Osteocyte (in vitro differentiated cells): ENCODE measurements at places on chromosomes 2 and 18. TPM values are rescaled to one million over a fixed set of nuclear protein-coding genes. Genes with fewer than 3 reads are reported as not detected.
A peak's percentile ranks its signal among the peaks of the same experiment; 100 is the strongest.

GRCh38 chr2:227482638-227483340, 10.8 kb downstream of the AGFG1 start:
- peak overlapping the region; percentile 6 for H3K27ac ChIP-seq
- no peak overlapping the region for H3K4me3 ChIP-seq
- peaks cover 6% of the 10 kb centered on the region for H3K36me3 ChIP-seq
- peaks cover 35% of the 10 kb centered on the region for H3K4me1 ChIP-seq
- H3K27me3 ChIP-seq, result no peaks in the 10 kb centered on the region

- no peaks in the 10 kb centered on the region for H3K36me3 ChIP-seq
- DNase-seq, result no peak
- peaks cover 19% of the 10 kb centered on the region for H3K27me3 ChIP-seq
- peaks cover 4% of the 10 kb centered on the region for H3K4me1 ChIP-seq
Observed at GRCh38 chr2:98412751-98413458, 31.8 kb upstream of the INPP4A start.

DNA sequence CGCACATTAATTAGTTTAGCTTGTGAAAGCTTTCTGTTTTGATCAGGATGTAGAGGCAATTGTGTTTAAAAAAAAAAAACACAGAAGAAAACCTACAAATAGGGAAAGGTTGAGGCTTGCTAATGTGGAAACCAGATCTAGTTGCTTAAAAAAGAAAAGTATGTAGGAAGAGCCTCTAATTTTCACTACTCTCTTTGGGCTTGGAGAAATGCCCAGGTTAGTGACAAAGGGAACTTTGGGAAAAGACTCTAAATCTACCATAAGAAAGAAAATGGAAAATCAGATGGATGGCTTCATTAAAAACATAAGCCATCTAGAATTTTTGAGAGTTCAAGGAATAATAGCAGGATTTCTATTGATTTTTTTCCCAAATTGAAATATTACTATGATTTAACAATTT, 47.3 kb upstream of the SLC38A11 start:
- H3K4me1 ChIP-seq, result no peaks in the 10 kb centered on the region
- H3K4me3 ChIP-seq, result no peak overlapping the region
- H3K27ac ChIP-seq, result no peak overlapping the region
- no peaks in the 10 kb centered on the region for H3K36me3 ChIP-seq
- DNase-seq, result no peak

- no peaks in the 10 kb centered on the region for H3K4me1 ChIP-seq
- H3K36me3 ChIP-seq, result no peaks in the 10 kb centered on the region
- no peak overlapping the region for H3K27ac ChIP-seq
- H3K27me3 ChIP-seq, result peaks cover 21% of the 10 kb centered on the region
- no peak overlapping the region for H3K4me3 ChIP-seq
Observed at GRCh38 chr2:103960129-103960513, 893.8 kb upstream of the POU3F3 start.

GRCh38 chr2:56531668-56532420, 348.1 kb downstream of the CCDC85A start:
- peaks cover 2% of the 10 kb centered on the region for H3K27me3 ChIP-seq
- H3K4me3 ChIP-seq, result no peak overlapping the region
- no peak overlapping the region for H3K27ac ChIP-seq
- DNase-seq, result no peak
- H3K4me1 ChIP-seq, result peaks cover 8% of the 10 kb centered on the region

- H3K27me3 ChIP-seq, result peaks cover 32% of the 10 kb centered on the region
- no peak overlapping the region for H3K4me3 ChIP-seq
- no peak overlapping the region for H3K27ac ChIP-seq
- no peaks in the 10 kb centered on the region for H3K4me1 ChIP-seq
Observed at GRCh38 chr18:64100116-64100922, 48.6 kb downstream of the LINC00305 start.

DNA sequence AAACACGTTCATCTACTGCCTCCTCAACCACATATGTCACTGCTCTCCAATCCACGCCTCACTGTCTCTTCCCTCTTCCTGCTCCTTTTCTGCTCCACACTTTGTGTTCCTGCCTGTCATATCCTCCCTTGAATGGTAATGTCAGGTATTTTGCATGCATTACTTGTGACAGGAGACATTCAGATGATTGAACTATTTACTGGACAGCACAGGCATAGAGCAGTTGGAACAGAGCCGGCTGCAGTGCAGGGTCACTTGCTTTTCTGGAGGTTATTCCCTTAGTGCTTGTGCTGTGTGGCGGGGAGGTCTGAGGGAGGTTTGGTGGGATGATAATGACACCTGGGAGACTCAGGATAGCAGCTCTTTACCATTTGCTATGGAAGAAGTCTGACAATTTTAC, 93.8 kb downstream of the LTBP1 start:
- H3K4me3 ChIP-seq, result no peak overlapping the region
- no peaks in the 10 kb centered on the region for H3K27me3 ChIP-seq
- H3K4me1 ChIP-seq, result no peaks in the 10 kb centered on the region
- DNase-seq, result no peak
- no peaks in the 10 kb centered on the region for H3K36me3 ChIP-seq
- no peak overlapping the region for H3K27ac ChIP-seq

GRCh38 chr2:233351423-233351822, 2.9 kb upstream of the DGKD start:
- no peak for DNase-seq
- no peaks in the 10 kb centered on the region for H3K27me3 ChIP-seq
- H3K4me3 ChIP-seq, result peak overlapping the region; percentile 3
- H3K4me1 ChIP-seq, result peaks cover 62% of the 10 kb centered on the region
- H3K36me3 ChIP-seq, result no peaks in the 10 kb centered on the region

DNA sequence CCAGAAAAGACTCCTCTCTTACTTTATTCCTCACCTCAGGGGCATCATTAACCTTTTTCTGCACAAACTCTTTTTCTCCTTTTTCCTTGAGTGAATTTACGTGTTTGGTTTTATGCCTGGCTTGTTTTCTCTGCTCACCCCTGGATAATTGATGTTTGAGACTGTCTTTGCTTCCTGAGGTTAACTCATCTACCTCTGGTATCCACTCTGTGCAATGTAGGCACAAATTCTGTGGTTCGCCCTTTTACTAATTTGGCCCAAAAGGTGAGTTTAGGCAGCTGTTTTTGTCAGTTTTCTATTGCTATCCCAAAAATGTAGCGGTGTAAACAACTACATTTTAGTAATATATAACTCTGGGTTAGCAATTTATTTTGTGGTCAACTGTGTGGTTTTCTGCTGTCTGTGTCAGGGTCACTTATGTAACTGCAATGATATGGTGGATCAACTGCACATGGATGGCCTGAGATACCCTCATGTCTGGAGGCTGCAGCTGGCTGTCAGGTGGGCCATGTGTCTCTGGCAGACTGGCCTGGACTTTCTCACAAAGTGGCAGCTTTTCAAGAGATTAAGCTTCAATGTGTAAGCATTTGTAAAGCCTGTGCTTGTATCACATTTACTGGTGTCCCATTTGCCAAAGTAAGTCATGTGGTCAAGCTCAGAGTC, 329.7 kb downstream of the FSIP2 start:
- no peak for DNase-seq
- no peak overlapping the region for H3K27ac ChIP-seq
- H3K27me3 ChIP-seq, result no peaks in the 10 kb centered on the region
- H3K4me1 ChIP-seq, result no peaks in the 10 kb centered on the region

DNA sequence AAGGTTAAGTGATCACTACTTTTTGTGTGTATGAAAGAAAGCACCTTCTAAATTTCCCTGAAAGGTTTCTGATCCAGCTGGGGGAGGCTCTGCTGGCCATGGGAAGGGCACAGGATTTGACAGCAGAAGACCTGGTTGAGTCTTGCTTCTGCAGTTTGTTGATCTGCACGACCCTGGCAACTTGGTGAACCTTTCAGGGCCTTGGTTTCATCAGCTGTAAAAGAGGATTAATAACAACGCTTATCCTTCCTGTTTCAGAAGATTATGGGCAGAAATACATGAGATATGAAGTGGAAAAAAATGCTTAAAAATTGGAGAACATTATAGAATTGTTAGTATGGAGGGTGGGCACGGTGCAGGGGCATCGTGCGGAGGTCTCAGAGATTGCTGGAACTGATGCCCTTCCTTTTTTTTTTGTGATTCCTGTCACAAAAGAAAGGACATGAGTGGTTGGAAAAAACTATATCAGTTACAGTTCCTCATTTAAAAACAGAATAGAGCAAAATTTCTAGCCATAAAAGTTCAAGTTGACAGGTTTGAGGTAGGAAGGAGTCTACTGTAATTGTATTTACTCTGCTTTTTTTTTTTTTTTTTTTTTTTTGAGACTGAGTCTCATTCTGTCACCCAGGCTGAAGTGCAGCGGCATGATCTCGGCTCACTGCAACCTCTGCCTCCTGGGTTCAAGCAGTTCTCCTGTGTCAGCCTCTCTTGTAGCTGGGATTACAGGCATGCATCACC, 47.4 kb downstream of the MFSD6 start:
- H3K36me3 ChIP-seq, result peaks cover 2% of the 10 kb centered on the region
- no peak overlapping the region for H3K4me3 ChIP-seq
- no peaks in the 10 kb centered on the region for H3K27me3 ChIP-seq
- no peak overlapping the region for H3K27ac ChIP-seq
- H3K4me1 ChIP-seq, result peaks cover 10% of the 10 kb centered on the region
- DNase-seq, result no peak

DNA sequence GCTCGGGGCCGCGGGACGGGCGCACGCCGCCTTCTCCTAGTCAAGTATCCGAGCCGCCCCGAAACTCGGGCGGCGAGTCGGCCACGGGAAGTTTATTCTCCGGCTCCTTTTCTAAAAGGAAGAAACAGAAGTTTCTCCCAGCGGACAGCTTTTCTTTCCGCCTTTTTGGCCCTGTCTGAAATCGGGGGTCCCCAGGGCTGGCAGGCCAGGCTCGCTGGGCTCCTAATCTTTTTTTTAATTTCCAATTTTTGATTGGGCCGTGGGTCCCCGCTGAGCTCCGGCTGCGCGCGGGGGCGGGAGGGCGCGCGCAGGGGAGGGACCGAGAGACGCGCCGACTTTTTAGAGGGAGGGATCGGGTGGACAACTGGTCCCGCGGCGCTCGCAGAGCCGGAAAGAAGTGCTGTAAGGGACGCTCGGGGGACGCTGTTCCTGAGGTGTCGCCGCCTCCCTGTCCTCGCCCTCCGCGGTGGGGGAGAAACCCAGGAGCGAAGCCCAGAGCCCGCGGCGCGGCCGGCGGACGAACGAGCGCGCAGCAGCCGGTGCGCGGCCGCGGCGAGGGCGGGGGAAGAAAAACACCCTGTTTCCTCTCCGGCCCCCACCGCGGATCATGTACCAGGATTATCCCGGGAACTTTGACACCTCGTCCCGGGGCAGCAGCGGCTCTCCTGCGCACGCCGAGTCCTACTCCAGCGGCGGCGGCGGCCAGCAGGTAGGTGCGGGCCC, 617 bp downstream of the FOSL2 start:
- no peaks in the 10 kb centered on the region for H3K27me3 ChIP-seq
- peaks cover 4% of the 10 kb centered on the region for H3K36me3 ChIP-seq
- H3K4me3 ChIP-seq, result no peak overlapping the region
- H3K4me1 ChIP-seq, result peaks cover 31% of the 10 kb centered on the region
- no peak for DNase-seq

- no peak overlapping the region for H3K27ac ChIP-seq
- DNase-seq, result no peak
- H3K27me3 ChIP-seq, result peaks cover 69% of the 10 kb centered on the region
- H3K36me3 ChIP-seq, result no peaks in the 10 kb centered on the region
Observed at GRCh38 chr2:143192106-143192505, 62.9 kb downstream of the ARHGAP15 start.

DNA sequence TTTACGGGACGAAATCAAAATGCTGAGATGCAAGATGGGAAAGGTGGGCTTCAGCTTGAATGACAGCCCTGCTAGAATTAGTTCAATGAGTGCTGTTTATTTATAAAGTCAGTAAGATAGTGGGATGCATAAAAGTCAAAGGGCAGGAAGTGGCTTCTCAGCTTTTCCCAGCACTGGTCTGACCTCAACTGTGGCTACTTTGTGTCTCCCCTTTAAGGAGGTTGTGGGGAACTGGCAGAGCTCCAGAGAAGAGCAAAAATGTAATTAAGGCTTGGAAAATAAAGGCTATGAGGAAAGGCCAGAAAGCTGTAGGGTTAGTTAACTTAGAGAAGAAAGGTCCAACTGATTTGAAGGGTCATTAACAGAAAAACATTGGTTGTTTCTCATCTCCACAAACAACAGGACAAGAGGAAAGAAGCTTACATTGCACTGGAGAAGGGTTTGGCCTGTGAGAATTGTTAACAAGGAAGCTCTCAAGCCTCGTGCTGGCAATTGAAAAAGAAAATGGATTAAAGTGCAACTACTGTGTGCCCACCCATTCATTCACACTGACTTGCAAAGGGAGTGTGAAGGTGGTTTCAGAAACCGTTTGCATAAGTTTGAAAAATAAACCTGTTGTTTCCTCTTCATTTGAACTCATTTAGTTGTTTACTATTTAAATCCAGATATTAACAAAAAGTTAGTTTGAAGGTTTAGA, 68.8 kb upstream of the CD28 start:
- H3K27ac ChIP-seq, result no peak overlapping the region
- no peaks in the 10 kb centered on the region for H3K27me3 ChIP-seq
- DNase-seq, result no peak

DNA sequence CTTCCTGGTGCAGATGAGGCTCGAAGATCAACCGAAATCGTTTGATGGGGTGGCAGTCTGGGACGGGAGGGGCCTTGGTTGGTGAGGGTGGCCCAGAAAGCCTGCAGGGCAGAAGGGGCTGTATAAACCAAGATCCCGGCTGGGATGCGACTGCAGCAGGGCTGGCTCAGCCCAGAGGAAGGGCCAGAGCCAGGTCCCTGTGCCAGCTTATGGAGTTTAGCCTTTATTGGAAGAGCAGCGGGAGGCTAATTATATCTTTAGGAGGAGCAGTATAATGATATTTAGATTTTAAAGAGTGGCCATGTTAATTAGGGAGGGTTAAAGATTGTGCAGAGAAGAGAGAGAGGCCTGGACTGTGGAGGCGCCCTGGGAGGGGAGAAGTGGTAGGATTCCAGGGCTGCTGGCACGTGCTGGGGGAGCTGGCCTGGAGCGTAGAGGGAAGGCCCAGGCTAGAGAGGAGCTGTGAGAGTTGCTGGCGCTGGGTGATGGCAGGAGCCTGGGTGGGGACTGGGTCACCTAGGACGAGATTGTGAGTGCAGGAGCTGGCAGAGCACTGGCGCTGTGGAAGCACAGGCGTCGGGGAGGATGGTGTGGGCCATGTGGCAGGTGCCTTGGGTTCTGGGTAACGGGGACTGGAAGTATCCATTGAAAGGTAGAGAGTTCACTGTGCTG, 25.1 kb downstream of the TRAF3IP1 start:
- H3K36me3 ChIP-seq, result peaks cover 9% of the 10 kb centered on the region
- H3K4me1 ChIP-seq, result no peaks in the 10 kb centered on the region
- no peak overlapping the region for H3K27ac ChIP-seq
- DNase-seq, result no peak
- H3K27me3 ChIP-seq, result no peaks in the 10 kb centered on the region

Gene POTEF
- total RNA-seq, result 0.30 TPM in 1 of 2 replicates, not detected in the other

Gene STEAP3
- 19.3 and 22.7 TPM in 2 replicates for total RNA-seq

Gene CD8B
- not detected in 2 replicates for total RNA-seq

Gene SLC11A1
- total RNA-seq, result 0.16 and 0.21 TPM in 2 replicates

Gene SERPINB4
- not detected in 2 replicates for total RNA-seq

Gene HOXD8
- not detected in 2 replicates for total RNA-seq

Gene ANO7
- 1.3 TPM in 2 replicates for total RNA-seq

Gene XPO1
- 122 and 129 TPM in 2 replicates for total RNA-seq
